Hematopoietic multipotent progenitor cell (in vitro differentiated cells): ENCODE measurements at places on chromosomes 11 and 22.
A peak's percentile ranks its signal among the peaks of the same experiment; 100 is the strongest.

GRCh38 chr11:93895106-93895862, 44.9 kb upstream of the VSTM5 start:
- DNase-seq, result peak; percentile 53

DNA sequence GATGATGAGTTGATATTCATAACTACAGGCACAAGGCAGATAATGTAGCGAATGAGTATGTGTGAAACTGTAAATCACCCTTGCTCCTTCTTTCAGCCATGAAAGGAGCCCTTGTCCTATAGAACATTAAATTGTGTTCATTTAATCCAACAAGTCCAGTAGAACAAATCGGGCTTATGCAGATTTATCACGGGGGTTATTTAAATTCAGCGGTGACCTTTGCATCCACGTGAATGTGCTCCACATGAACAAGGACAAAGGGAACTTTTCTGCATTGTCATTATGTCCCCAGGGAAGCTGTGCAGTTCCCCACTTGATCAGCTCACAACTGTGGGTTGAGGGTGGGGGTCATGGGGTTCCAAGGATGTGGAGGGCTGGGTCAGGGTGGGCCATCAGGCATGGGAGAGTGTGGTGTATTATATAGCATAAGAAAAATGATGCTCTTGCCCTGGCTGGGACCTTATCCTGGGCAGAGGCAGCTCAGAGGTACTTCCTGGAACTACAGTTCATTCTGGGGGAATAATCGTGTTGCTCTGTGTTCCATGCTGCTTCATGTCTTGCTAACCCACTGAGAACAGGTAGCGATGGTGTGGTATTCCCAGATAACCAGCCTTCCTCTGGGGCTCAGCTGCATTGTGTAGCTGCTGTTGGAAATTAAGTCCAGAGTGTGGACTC, 306.6 kb downstream of the FAT3 start:
- no peak for DNase-seq

- DNase-seq, result no peak
These were observed 3.6 kb upstream of the APOBEC3A start for GRCh38 chr22:38953577-38954413.

- DNase-seq, result no peak
These were observed 84.9 kb upstream of the NARS2 start for GRCh38 chr11:78659326-78660270.

GRCh38 chr22:38504731-38505540, 1.2 kb downstream of the DDX17 start:
- peak; percentile 24 for DNase-seq

DNA sequence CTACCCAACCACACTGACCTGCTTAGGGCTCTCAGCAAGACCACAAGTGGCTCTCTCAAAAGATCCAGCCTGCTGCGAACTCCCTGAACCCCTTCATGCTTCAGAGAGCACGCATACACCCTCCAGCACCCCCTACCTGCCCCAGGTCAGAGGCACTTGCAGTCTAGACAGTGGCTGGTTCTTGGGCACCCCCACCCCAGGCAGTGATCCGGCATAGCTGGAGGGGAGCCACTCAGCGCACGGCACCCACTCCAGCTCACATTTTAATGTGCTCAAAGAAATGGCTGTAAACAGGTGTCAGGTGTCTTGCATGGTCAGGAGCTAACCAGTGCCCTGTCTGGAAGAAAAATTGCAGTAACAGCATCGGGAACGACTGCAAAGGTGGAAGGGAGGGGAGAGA, 140.8 kb downstream of the PKNOX2 start:
- no peak for DNase-seq

DNA sequence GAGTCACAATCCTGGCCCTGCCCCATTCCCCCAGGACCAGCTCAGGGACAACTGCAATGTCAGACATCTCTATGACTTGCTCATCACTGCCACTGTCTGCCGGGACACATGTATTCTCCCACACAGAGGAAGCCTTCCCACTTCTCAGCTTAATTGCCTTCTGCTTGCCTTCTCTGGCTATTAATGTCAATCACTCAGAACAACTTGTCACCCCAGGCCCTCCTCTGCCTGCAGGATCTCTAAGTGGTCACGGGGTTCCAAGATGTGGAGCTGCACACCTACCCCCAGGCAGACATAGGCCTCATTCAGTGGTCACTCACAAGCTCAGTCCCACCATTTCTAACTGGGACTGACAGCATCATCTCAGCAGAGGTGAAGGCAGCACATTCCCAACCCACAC, 15.1 kb downstream of the PLEKHA7 start:
- DNase-seq, result no peak

GRCh38 chr11:35526370-35526792, 965 bp upstream of the PAMR1 start:
- no peak for DNase-seq

DNA sequence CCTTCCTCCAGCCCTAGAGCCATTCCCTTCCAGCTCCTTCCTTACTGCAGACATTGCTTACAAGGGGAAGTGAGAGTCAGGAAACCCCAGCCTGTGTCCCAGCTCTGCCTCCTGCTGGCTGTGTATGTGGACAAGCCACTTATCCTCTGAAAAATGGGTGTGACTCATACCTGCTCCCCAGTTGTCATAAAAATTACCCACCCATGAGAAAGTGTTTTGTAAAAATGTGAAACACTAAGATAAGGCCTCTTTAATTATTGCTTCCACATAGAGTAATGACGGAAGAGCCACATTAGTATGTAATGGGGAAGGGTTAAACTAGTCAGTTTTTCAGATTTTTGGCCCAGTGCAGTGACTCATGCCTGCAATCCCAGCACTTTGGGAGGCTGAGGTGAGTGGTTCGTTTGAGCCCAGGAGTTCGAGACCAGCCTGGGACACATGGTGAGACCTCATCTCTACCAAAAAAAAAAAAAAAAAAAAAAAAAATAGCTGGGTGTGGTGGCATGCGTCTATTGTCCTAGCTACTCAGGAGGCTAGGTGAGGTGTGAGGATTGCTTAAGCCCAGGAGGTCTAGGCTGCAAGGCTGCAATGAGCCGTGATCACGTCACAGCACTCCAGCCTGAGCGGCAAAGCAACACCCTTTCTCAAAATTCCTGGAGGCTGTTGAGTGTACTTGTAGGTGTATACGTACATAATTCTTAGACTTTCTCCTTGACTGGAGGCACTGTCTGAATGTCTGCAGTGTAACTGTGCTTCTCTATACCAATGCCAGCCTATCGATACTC, 84.9 kb downstream of the CTTN start:
- DNase-seq, result peak; percentile 89

DNA sequence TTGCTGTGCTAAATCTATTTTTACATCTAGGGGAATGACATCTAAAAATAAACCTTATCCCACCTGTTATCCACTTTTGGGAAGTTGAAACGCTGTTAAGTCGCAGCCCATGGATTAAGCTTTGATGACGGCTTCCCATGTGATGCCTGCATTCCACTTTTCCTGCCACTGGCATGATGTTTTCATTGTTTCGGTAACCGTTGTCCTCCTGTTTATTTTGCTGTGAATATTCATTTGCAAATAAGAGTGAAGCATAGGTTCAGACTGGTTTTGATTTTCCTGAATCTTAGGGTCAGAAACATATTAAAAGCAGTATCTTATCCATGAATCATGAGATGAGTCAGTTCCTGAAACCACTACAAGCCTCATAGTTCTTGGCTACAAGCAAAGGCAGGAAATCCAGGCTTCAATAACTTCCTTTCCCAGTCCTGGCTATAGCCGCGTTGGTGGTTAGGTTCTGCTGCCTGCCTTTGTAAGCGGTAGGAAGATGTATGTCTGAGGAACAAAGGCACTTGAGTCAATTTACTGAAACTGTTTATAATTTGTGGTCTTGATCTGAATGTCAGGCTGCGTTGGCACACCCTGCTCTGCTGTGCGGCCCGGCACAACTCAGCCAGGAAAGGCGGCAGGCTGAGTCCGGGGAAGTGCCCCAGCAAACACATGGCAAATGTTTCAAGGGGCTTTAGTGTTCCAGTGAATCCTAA, 19.4 kb downstream of the TEAD1 start:
- peak; percentile 55 for DNase-seq

DNA sequence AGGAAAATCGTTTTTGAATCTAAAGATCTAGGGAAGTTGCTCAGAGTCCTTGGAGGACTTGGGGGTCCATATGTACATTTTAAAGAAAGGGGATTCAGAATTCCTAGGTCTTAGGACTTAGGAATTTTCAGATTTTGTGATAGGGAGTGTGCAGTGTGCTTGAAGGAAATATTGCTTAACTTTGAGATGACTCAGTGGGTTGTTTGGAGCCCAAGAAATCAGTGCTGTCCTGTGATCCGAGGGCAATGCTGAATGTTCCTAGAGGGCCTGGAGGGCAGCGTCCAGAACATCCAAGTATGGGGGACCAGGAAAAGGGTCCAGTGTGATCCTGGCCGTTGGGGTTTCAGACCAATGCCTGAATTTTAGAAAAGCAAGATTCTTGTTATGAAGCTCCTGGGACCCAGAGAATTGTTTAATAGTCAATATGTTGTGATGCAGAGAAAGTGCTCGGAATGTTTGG, 3.1 kb upstream of the IGF2 start:
- no peak for DNase-seq

DNA sequence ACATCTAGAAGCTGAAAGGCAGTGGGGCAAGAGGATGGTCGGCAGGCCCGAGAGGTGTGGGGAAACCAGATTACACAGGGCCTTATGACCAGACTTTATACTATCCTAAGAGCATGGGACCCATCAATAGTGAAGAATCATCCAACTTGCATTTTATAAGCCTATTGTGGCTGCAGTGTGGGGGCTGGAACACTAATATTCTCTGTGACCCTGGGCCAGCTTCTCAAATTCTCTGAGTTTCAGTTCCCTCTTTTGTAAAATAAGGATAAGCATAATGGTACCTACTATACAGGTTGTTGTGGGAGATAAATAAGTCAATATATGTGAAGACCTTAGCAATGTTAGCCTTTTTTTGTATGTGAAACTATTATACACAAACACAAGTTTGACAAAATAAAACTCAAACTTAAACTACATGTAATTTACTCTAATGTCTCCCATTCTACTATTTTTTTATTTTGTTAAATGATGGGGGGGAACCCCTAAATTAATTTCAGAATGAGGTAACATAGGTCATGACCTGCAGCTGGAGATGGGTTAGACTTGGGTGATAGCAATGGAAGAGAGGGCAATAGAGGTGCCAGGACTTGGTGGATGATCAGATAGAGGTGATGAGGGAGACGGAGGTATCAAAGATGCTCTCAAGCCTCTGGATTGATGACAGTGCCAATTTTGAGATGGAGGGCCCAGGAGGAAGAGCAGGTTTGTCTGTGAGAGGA, 30.1 kb downstream of the SMCO4 start:
- no peak for DNase-seq

GRCh38 chr11:2104524-2105440, 34.4 kb downstream of the IGF2 start:
- DNase-seq, result no peak

- DNase-seq, result no peak
These were observed 21.5 kb upstream of the CAT start for GRCh38 chr11:34417202-34417601.

- DNase-seq, result no peak
These were observed 532.1 kb downstream of the BUD13 start for GRCh38 chr11:116240710-116241109.

DNA sequence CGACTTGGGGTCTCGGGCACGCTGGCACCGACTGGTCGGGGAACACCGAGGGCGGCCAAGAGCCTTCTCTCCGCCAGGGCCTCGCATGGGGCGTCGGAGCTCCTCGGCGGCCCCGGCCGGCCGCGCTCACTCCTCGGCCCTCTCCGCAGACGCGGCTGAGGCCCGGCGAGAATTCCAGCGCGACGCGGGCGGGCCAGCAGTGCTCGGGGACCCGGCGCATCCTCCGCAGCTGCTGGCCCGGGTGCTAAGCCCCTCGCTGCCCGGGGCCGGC, 5.6 kb downstream of the TBX1 start:
- DNase-seq, result no peak

DNA sequence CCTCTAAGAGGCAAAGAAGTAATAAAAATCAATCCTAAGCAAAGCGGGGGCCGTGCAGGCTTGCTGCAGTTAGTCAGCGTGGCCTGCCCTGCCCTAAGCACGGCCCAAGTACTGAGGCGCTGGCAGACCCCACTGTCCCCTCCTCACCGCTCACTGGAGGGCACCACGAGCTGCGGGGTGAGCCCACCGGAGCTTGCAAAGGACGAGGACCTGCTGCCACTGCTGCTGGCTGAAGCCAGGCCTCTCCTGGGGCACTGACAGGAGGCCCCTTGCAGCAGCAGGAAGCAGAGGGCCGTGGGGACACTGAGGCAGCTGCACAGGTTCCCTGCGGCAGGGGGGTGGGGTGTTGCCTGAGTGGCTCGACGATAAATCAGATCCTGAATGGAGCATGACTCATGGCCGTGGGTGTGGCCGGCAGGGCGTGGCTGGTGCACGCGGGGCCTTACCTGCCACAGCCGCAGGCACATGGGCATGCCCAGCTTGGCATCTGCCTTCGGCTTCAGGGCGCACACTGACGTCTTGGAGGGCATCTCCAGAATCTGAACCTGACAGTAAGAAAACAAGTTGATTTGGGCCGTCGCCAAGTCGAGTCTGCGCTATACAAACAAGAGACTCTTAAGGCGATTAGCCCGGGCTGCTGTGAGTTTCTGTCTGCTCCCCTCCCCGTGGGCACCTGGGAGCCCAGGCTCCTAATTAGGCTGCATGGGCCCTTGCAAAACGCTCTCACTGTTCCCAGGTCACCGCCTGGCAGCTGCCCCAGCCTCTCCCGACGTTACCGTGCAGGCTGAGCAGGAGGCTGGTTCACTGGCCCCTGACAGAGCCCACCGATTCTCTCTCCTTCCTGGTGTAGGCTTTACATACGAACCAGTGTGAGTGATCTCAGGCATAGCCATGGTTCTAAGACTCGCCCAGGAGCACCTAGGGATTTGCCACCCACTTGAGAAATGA, 45.9 kb downstream of the TBX1 start:
- no peak for DNase-seq

GRCh38 chr11:63573881-63574855, 11.0 kb upstream of the PLAAT2 start:
- DNase-seq, result no peak

DNA sequence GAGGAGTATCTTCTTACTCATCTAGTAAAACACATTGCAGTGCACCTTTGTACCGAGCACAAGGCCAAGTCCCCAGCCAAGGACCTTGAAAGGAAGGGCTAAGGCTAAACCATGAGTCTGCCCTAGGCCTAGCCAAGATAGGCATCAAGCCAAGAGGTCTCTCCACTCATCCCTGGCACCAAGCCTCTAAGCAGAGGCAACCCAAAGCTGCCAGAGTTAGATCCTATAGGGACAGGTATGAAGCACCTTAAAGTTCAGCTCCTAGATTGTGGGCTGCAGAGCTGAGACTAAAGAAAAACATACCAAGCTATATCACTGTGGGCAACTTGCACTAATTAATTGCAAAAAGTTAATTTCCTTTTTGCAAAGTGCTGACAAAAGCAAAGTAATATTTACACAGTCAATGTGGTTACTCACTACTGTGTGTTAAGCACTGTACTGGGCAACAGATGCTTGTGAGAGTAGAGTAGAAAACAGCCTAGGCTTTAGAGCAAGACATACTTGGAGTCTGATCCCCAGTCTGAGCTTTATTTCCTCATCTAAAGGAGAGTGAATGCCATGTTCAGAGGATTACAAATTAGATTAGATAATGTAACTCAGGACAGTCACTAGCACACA, 7.2 kb downstream of the COA4 start:
- DNase-seq, result no peak

DNA sequence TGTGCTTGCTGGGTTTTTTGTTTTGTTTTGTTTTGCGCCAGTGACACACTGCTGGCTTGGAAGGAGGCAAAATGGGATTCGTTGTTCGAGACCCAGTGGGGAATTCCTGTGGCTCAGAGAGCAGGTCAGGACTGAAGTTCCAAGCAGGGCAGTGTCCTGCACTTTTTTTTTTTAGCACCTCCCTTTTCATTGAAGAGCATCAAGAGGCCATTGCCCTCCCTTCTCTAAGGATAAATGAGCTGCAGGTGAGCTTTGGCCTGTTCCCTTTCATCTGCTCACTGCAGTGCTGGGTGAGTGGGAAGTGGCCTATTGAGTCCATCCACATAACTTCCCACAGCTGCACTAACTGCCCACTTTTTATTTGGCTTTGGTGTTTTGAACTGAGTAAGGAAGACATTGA, 87.8 kb downstream of the ARHGAP42 start:
- no peak for DNase-seq
